ENCODE measurements at places on chromosomes 2 and 18. TPM values are rescaled to one million over a fixed set of nuclear protein-coding genes. Genes with fewer than 3 reads are reported as not detected.

TNFRSF11A gene
- polyA plus RNA-seq = 8.1 TPM

MYO5B gene
- 5.1 TPM for polyA plus RNA-seq

SLC4A3 gene
- 8.2 TPM for polyA plus RNA-seq

PROM2 gene
- polyA plus RNA-seq = 2.6 TPM

NOSTRIN gene
- polyA plus RNA-seq = not detected

FBXO15 gene
- 0.85 TPM for polyA plus RNA-seq

ERMN gene
- polyA plus RNA-seq = 0.11 TPM

TXNL1 gene
- 35.1 TPM for polyA plus RNA-seq

AMER3 gene
- polyA plus RNA-seq = 0.17 TPM

RHOB gene
- 17.8 TPM for polyA plus RNA-seq

DSG4 gene
- not detected for polyA plus RNA-seq

SLC1A4 gene
- polyA plus RNA-seq = 0.44 TPM

SPOPL gene
- 2.2 TPM for polyA plus RNA-seq

SP5 gene
- polyA plus RNA-seq = 0.46 TPM

ALMS1 gene
- 21.4 TPM for polyA plus RNA-seq

GNAL gene
- polyA plus RNA-seq = 13.5 TPM

CTNNA2 gene
- 3.9 TPM for polyA plus RNA-seq

SCN9A gene
- 2.0 TPM for polyA plus RNA-seq

NR4A2 gene
- 0.15 TPM for polyA plus RNA-seq

RFX8 gene
- polyA plus RNA-seq = 0.57 TPM

TSGA10 gene
- polyA plus RNA-seq = 1.2 TPM

HOXD3 gene
- polyA plus RNA-seq = not detected

CCDC85A gene
- 0.14 TPM for polyA plus RNA-seq

LRP1B gene
- 0.03 TPM for polyA plus RNA-seq

CDKL4 gene
- not detected for polyA plus RNA-seq

FEV gene
- polyA plus RNA-seq = not detected

TTR gene
- polyA plus RNA-seq = not detected

M1AP gene
- polyA plus RNA-seq = 4.8 TPM

CFC1 gene
- polyA plus RNA-seq = 0.14 TPM

SERPINB13 gene
- not detected for polyA plus RNA-seq

ARHGAP28 gene
- 2.9 TPM for polyA plus RNA-seq

Measured in H1 (cell line).